ENCODE measurements at places on chromosomes 13 and 19. TPM values are rescaled to one million over a fixed set of nuclear protein-coding genes. Genes with fewer than 3 reads are reported as not detected.

- DNase-seq = no peak
Observed at GRCh38 chr13:114173272-114173671, 5.8 kb upstream of the CFAP97D2 start.

- DNase-seq = no peak
Observed at GRCh38 chr13:110023729-110024644, 237.6 kb upstream of the IRS2 start.

DNA sequence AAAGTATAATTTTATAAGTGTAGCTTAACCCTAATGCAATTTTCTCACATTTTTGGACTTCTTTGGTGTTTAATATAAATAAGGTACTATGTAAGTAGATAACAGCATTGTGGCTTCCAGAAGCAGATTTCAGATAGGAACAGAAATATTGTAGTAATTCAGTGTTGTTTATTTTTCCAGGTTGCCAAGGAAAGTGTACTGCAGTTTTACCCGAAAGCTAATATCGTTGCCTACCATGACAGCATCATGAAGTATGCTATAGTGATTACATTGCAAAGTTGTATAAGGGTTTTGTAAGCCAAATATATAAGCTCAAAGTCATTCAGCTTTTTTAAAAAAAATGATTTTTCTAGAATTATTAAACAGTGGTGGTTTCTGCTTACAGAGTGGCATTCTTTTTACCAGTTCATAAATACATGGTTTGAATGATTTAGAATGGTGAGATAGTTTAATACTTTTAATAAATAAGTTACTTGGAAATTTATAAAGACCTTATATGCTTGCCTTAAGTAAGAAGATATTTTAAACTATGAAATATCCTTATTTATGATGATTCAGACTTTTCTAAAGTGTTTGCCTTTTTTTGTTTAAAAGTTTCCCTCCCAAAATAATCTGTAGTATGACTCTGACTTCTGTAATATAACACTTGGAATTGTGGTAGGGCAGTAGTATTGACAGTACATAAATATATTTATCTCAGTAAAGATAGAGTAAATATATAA is 3.7 kb downstream of the UBA2 start:
- DNase-seq = no peak

- DNase-seq = no peak
Observed at GRCh38 chr19:50932018-50932689, 20.7 kb downstream of the KLK5 start.

DNA sequence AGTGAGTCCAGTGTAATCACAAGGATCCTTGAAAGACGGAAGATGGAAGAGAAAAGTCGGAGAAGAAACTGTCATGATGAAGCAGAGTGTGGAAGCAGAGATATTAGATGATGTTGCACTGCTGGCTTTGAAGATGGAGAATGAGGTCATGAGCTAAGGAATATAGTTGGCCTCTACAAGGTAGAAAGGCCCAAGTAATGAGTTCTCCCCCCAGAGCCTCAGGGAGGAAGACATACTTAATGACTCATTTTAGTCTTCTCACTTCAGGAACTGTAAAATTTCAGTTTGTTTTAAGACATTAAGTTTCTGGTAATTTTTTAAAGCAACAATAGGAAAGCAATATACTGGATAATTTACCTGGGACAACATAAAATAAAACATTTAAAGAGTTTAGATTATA is 1331.5 kb upstream of the PCDH20 start:
- no peak for DNase-seq

- DNase-seq = no peak
Observed at GRCh38 chr19:11480715-11481533, at the start of gene ELAVL3. TSS of gene ELAVL3 (minus strand) at chr19:11481046. CDS start at chr19:11480608, 438 bp downstream.

DNA sequence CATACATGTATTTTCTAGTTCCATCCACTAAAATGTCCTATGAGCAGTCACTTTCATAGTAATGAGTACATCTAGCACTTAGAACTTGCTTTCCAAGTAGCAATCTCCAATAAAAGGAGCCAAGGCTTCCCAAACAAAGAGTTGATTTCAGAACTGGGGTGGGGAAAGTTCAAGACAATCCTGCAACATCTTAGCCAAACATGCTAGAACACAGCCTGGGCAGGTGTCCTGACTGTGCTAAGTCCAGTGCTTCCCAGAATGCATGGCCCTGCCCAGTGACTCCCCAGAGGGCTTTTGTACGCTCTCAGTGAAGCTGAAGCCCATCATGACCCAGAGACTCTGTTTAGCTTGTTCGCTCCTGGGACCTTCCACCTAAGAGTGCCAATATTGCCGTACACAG is 106.7 kb upstream of the UBAC2 start:
- no peak for DNase-seq

DNA sequence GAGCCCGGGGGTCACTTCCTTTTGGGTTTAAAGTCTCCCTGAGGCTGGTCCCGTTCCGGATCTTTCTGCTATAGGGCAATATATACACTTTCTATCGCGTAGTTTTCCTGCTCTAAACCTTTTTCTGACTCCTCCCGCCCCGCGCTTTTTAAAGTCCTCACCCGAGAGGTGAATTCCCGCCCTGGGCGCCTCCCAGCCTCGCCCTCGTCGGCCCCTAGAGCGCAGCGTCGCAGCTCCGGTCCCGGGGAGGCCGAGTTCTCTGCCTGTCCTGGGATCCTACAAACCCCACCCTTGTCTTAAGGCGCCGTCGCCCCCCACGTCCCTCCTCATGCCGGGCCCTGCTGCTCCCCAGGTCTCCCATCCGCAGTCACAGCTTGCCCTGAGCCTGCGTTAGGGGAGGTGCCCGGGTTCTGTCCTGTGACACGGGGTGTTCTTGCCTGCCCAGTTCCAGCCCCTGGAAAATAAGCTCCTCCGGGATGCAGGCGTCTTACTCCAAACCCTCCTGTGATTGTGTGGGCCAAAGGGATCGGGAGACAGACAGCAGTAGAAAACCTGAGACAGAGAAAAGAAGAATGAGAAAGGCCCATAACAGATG is 491 bp downstream of the ZNF525 start:
- no peak for DNase-seq

Gene GPR4
- 0.12 TPM for polyA plus RNA-seq

Gene NOVA2
- 0.24 TPM for polyA plus RNA-seq

Gene RNF17
- not detected for polyA plus RNA-seq

Gene DAND5
- 0.21 TPM for polyA plus RNA-seq

Gene VSTM1
- 0.53 TPM for polyA plus RNA-seq

Gene IGFLR1
- 13.4 TPM for polyA plus RNA-seq

Gene ZNF71
- polyA plus RNA-seq = 6.9 TPM

Gene FCHO1
- 13.6 TPM for polyA plus RNA-seq

Gene TMEM86B
- 2.8 TPM for polyA plus RNA-seq

All from A549 (cell line).